KG1 (cell line): ENCODE measurements at places on chromosomes 5 and 9.

DNA sequence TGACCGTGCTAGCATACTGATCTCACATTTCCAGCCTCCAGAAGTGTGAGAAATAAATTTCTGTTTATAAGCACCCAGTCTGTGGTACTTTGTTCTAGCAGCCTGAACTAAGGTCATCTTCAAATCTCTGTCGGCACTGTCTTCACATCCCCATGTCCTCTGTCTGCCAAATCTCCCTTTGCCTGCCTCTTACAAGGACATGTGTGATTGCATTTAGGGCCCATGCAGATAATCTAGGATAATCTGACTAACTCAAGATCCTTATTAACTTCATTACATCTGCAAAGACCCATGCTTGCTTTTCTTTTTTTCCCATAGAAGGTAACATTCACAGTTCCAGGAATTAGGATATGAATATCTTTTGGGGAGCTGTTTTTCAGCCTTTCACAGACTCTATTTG is 132.7 kb downstream of the AOPEP start:
- no peak for DNase-seq

DNA sequence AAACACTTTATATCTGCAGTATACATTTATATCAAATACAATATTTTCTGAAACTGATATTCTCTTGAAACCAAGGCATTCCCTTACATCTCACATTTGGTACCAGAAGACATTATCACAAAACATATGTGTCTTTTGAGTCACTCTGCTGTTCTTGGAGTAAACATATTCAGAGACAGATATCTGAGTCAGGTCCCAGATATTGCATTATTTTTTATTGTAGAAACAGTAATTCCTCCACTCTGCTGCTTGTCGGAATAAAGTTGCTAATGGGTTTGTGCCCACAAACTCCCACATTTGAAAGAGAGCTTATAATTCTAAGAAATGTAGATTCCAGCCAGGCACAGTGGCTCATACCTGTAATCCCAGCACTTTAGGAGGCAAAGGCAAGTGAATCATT is 261.1 kb upstream of the DAPK1 start:
- no peak for DNase-seq

DNA sequence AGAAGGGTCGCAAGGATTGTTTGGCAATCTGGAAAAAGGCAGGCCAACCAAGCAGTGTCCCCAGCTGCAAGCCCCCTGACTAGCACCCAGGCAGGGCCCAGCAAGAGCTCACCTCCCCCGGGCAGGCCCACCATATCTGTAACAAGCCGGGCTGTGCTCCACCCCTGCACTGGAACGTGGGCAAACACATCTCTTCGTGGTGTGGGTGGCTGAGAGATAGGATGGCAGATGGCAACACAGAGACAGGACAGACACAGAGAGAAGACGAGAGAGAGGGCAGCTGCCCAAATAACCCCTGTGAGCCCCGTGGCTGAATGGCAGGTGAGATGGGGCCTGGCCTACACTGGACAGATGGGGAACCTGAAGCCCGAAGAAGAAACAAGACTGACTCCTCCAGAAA is 9.4 kb downstream of the BBLN start:
- no peak for DNase-seq

DNA sequence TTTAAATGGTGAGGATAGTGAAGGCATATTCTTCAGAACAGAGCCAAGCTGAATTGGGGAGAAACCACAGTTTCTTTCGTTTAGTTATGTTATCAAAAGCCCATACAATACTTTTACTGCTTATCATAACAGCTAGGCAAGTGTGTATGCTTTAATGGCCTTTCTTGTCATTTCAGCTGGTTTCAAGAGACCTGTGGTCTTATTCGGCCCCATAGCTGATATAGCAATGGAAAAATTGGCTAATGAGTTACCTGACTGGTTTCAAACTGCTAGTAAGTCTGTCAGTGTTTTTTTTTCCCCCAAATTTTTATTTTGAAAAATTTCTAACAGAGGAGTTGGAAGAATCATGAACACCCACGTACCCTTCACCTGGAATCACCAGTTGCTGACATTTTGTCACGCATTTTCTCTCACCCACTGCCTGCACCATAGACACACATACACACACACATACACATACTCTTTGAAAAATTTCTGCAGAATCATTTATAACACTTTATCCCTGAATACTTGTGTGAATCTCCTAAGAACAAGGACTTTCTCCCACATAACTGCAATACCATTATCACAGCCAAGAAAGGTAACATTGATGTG is 63.7 kb downstream of the TJP2 start:
- no peak for DNase-seq

GRCh38 chr9:90311811-90312210 is 330.8 kb downstream of the DIRAS2 start:
- DNase-seq = no peak

DNA sequence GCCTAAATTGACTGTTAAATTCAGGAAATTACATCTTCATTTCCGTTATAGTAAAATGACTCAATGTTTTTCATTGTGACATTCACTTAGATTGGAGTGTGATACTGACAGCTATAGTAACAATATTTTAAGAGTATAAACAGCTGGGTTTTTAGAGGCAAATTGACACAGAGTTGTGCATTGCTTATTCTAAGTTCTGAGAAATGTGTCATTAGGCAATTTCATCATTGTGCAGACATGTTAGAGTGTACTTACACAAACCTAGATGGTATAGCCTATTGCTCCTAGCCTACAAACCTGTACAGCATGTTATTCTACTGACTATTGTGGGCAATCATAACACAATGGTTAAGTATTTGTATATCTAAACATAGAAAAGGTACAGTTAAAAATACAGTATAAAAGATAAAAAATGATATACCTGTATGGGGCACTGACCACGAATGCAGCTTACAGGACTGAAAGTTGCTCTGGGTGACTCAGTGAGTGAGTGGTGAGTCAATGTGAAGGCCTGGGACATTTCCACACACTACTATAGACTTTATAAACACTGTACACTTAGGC is 132.7 kb downstream of the PDE4D start:
- DNase-seq = no peak

GRCh38 chr9:21837501-21837900 is 35.1 kb downstream of the MTAP start:
- no peak for DNase-seq

DNA sequence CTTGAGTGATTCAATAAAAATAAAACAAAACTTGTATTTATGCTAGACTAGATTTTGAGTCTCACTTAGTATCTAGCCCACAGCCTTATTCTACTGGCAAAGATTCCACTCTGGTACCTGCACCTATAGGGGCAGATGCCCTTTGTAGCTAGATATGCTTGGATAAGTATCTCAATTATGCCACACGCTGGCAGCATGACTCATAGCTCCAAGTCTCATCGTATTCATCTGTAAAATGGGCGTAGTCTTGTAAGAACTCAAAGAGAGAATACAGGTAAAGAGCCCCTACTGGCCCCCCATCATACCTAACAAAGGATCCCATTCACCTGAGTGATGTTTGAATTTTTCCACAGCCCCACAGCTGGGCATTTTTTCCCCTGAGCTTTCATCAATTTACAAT is 45.9 kb upstream of the ASTN2 start:
- DNase-seq = no peak

GRCh38 chr5:113034182-113034773 is 57.7 kb downstream of the DCP2 start:
- no peak for DNase-seq

DNA sequence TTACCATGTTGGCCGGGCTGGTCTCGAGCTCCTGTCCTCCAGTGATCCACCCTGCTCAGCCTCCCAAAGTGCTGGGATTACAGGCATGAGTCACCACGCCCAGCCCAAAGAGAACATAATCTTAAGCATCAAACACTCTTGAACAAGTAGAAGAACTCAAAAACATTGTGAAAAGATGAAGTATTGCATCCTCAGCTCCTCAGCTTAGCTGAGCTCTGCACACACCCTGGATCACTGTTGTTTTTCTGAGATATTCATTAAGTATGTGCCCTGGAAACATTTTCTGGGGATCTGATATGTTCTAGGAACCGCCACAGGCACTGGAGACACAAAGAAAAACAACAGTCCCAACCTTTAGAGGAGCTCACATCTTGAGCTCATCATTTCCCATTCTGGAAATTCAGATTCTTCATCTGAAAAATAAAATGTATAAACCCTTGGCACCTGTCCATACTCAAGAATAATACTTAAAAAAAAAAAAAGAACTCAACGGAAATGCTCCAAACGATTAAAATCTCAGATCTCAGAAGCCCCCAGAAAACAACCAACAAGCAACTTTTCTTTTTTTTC is 62.2 kb upstream of the ZNF462 start:
- DNase-seq = no peak

- no peak for DNase-seq
Measured at GRCh38 chr5:87435144-87435694, 22.5 kb upstream of the CCNH start.

- no peak for DNase-seq
Measured at GRCh38 chr5:179348843-179349242, 3.6 kb upstream of the ADAMTS2 start.

DNA sequence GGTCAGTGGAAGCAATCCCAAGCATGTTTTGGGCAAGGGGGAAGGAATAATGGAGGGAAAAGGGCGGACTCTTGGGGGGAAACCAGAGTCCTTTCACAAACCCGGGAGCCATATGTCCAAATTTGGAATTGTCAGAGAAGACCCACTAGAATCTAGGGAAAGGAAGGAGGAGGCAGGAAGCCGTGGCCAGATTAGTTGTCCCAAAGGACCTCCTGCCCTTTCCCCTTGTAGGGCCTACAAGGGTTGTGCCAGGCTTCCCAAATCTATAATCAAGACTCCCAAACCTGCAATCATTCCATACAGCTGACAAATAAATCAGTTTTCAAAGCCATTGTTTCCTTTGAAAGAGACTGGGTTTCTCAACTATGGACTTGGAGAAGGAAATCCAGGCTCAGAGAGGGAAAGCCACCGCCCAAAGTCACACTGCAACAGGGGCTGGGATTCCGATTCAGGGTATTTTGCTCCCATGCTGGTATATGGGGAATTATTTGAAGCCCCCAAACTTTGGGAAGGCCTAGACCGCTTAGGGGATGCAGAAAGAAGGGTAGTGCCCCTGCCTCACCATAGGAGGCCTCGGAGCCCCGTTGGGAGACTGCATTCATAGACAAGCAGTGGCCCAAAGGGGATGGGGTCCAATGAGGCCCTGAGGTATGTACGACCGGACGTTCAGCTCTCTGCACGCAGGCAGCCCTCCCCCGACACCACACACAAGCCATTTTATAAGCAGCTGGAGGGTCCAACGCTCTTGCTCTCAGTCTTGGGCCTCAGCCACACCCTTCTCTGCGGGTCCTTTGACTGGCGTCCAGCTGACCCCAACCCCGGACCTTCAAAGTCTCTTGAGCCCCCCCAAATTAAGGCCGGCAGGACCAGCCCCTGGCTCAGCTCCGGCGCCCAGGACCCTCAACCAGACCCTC is 815 bp downstream of the ANXA6 start:
- no peak for DNase-seq

DNA sequence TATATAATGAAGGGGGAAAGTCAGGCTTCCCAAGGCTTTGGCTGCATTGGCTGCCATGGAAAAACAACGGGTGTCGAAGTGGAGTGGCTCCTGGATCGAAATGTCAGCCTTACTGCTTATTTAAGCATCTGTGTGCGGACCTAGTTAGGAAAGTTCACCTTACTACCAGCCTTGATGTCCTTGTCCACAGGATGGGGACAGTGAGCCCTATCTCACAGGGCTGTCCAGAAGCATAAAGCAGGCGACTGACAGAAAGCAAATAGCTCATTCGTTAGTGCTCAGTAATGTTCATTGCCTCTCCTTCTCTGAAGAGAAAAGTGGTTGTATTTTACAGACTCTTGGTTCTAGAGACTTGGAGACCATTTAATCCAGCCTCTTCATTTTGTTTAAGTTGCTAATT is 81.5 kb upstream of the NIPAL4 start:
- no peak for DNase-seq

GRCh38 chr5:103883143-103883542 is 320.6 kb upstream of the NUDT12 start:
- DNase-seq = no peak

DNA sequence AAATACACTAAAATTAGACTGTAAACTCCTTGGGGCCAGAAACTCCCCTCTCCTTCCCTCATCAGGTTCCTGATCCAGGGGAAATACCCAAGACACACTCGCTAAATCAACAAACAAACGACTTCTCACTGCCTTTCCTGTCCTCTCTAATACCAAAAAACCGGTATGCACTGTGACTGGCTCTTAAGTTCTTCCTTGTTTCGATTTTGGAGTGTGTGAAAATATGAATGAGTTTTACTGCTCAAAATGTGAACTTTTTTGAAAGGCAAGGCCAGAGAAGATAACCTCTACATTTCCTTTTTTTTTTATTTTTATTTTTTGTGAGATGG is 81.1 kb upstream of the EPB41L4B start:
- DNase-seq = no peak

GRCh38 chr5:127038550-127038949 is 8.2 kb upstream of the MARCHF3 start:
- DNase-seq = no peak

DNA sequence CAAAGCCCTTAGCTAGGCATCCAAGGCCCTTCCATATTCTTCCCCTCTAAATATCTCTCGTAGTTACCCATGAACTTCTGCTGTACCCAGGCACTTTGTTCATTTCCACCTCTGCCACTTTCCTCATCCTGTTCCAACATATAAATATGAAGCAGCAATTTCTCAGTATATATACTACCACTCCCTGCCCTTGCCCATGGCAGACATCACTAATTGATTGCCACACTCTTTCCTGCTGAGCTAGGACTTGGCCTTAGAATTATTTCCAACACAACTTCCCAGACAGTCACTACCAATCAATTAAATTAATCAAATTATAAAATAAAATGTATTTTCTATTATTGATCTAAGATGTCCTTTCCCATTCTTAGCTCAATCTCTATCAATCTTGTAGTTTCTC is 8.5 kb downstream of the INSYN2B start:
- DNase-seq = no peak

GRCh38 chr5:5857396-5857795 is 434.9 kb downstream of the ICE1 start:
- no peak for DNase-seq

GRCh38 chr9:134475011-134475790 is 148.9 kb downstream of the RXRA start:
- DNase-seq = no peak

- no peak for DNase-seq
Measured at GRCh38 chr5:71891406-71891805, 172.3 kb downstream of the CARTPT start.

- DNase-seq = no peak
Measured at GRCh38 chr9:80605129-80605528, 1033.4 kb downstream of the TLE4 start.

- no peak for DNase-seq
Measured at GRCh38 chr9:87393706-87394230, 103.9 kb upstream of the DAPK1 start.

- no peak for DNase-seq
Measured at GRCh38 chr5:23613566-23613965, 106.2 kb downstream of the PRDM9 start.
